Osteoblast (primary cell): ENCODE measurements at places on chromosomes 6 and 20. TPM values are rescaled to one million over a fixed set of nuclear protein-coding genes. Genes with fewer than 3 reads are reported as not detected.

Gene RBBP8NL
- not detected in 2 replicates for total RNA-seq

Gene RAET1L
- not detected in 2 replicates for total RNA-seq

Gene SCUBE3
- total RNA-seq, result 30.4 and 62.5 TPM in 2 replicates

Gene KIF13A
- total RNA-seq, result 61.5 and 90.5 TPM in 2 replicates

Gene MTFR2
- total RNA-seq, result 0.72 and 1.5 TPM in 2 replicates

Gene NXT1
- 12.7 and 18.5 TPM in 2 replicates for total RNA-seq

Gene GATA5
- not detected in 2 replicates for total RNA-seq

Gene CST2
- total RNA-seq, result not detected in 2 replicates

Gene BCAS1
- total RNA-seq, result under 0.01 TPM in 1 of 2 replicates, not detected in the other

Gene FAXC
- 0.88 and 1.1 TPM in 2 replicates for total RNA-seq

Gene PRICKLE4
- total RNA-seq, result 0.59 TPM in 1 of 2 replicates, not detected in the other

Gene CDKN1A
- 456 and 461 TPM in 2 replicates for total RNA-seq

Gene TMEM14C
- total RNA-seq, result 131 and 155 TPM in 2 replicates

Gene COL20A1
- total RNA-seq, result not detected in 2 replicates

Gene SYNDIG1
- 2.2 and 3.2 TPM in 2 replicates for total RNA-seq

Gene CYP24A1
- total RNA-seq, result not detected in 2 replicates

Gene C6orf58
- under 0.01 TPM in 1 of 2 replicates, not detected in the other for total RNA-seq

Gene SNX3
- total RNA-seq, result 161 and 164 TPM in 2 replicates

Gene KIF25
- not detected in 2 replicates for total RNA-seq

GRCh38 chr6:140062043-140063020, 687.9 kb upstream of the CITED2 start:
- DNase-seq, result peak; percentile 76
- H3K27ac ChIP-seq, result peak overlapping the region; percentile 92
- no peaks in the 10 kb centered on the region for H3K36me3 ChIP-seq
- H3K4me1 ChIP-seq, result peaks cover 26% of the 10 kb centered on the region
- no peak overlapping the region for H3K4me3 ChIP-seq

GRCh38 chr6:42275376-42276033, 57.8 kb upstream of the MRPS10 start:
- H3K36me3 ChIP-seq, result no peaks in the 10 kb centered on the region
- peaks cover 30% of the 10 kb centered on the region for H3K4me1 ChIP-seq
- H3K4me3 ChIP-seq, result no peak overlapping the region
- H3K27me3 ChIP-seq, result no peaks in the 10 kb centered on the region

- no peaks in the 10 kb centered on the region for H3K36me3 ChIP-seq
- no peak for DNase-seq
- H3K4me3 ChIP-seq, result no peak overlapping the region
- H3K27me3 ChIP-seq, result no peaks in the 10 kb centered on the region
- no peak overlapping the region for H3K27ac ChIP-seq
Measured at GRCh38 chr6:141413196-141413595, 719.5 kb upstream of the GJE1 start.

- no peaks in the 10 kb centered on the region for H3K27me3 ChIP-seq
- H3K36me3 ChIP-seq, result no peaks in the 10 kb centered on the region
- H3K27ac ChIP-seq, result no peak overlapping the region
Measured at GRCh38 chr6:44737341-44737740, 349.8 kb downstream of the CDC5L start.

- DNase-seq, result peak; percentile 95
- H3K4me1 ChIP-seq, result peaks cover 39% of the 10 kb centered on the region
- peak overlapping the region; percentile 62 for H3K4me3 ChIP-seq
- no peaks in the 10 kb centered on the region for H3K27me3 ChIP-seq
- peak overlapping the region; percentile 98 for H3K27ac ChIP-seq
Measured at GRCh38 chr6:149032599-149033405, 284.7 kb upstream of the TAB2 start.

GRCh38 chr20:32453467-32454163, 95.5 kb downstream of the ASXL1 start:
- peak; percentile 68 for DNase-seq
- no peak overlapping the region for H3K4me3 ChIP-seq
- H3K36me3 ChIP-seq, result peaks cover 28% of the 10 kb centered on the region
- H3K27me3 ChIP-seq, result no peaks in the 10 kb centered on the region

DNA sequence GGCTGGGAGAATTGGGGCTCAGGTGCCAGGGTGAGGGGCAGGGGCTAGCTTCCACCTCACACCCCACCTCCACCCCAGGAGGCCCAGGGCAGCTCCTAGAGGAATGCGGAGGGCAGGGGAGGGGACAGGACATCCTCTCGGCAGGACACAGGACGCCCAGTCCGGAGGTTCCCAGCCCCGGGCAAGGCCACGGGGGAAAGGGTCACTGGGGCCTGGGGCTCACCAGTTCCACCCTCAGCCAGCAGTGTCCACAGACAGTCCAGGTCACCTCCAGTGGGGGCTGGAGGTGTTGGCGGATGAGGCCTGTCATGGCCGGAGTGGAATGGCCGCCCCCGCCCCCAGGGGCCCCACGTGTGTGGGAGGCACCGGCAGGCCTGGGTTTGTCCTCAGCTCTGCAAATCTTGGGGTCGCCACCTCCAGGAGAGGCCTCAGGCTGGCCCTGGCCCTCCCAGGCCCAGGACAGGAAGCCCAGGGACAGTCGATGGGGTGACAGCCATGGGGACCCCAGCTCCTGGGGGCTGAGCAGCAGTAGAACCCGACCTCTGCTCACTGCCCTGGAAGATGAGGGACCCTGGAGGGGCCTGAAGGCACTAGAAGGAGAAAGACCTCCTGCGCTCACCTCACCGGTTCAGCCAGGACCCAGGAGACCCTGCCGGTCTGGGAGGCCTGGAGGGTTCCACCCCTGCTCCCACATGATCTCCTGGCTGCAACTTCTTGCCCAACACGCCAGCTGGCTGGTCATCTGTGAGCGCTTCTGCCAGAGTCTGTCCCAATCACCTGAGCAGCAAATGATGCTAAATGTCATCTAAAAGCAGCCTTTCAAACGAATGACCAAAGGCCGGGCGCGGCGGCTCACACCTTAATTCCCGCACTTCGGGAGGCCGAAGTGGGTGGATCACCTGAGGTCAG, 13.0 kb upstream of the ABHD16B start:
- no peak overlapping the region for H3K27ac ChIP-seq
- DNase-seq, result peak; percentile 84
- H3K36me3 ChIP-seq, result no peaks in the 10 kb centered on the region
- H3K27me3 ChIP-seq, result peaks cover 17% of the 10 kb centered on the region
- no peak overlapping the region for H3K4me3 ChIP-seq

- H3K27me3 ChIP-seq, result no peaks in the 10 kb centered on the region
- peaks cover 31% of the 10 kb centered on the region for H3K4me1 ChIP-seq
- H3K36me3 ChIP-seq, result no peaks in the 10 kb centered on the region
- DNase-seq, result no peak
Measured at GRCh38 chr6:1817033-1817761, 207.5 kb downstream of the FOXC1 start.

DNA sequence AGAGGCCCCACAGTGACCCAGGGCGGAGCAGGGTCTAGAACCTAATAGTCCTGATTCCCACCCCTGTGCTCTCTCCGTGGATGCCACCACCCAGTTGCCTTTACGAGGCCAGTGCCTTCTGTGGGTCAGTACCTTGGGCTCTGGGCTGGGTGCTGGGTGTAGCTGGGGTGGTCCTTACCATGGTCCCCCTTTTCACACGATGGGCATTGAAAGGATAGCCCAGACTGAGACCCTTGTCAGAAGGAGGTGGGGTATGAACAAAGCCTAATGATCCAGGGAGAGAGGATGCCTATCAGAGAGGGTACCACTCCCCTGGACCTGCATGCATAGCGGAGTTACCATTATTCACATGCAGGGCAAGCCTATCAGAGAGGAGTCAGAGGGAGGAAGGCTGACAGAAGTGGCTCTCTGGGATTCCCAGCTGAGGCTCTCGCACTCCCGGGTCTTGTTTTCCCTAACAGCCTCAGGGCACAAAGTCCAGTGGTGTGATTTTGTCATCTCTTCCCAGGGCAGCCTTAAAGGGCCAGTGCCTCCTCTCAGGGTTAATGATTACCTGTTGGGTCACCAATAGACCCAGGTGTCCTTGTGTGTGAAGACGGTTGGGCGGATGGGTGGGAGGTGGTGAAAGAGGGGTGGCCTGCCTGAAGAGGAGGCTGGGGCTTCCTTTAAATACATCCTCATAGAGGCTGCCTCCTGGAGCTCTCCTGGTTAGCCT, 36.2 kb downstream of the VEGFA start:
- H3K36me3 ChIP-seq, result no peaks in the 10 kb centered on the region
- no peak for DNase-seq
- H3K27ac ChIP-seq, result no peak overlapping the region
- no peak overlapping the region for H3K4me3 ChIP-seq
- H3K27me3 ChIP-seq, result no peaks in the 10 kb centered on the region

DNA sequence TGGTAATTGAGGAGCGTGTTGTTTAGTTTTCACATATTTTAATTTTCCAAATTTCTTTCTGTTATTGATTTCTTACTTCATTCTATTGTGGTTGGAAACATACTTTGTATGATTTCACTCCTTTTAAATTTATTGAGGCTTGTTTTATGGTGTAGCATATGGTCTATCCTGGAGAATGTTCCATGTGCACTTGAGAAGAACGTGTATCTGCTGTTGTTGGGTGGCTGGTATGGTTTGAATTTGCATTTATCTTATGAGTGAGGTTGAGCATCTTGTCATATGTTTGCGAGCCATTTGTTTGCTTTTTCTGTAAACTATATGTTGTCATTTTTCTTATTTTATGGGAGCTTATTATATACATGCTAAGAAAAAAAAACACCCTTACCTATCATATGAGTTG, 26.5 kb downstream of the SRC start:
- peaks cover 12% of the 10 kb centered on the region for H3K36me3 ChIP-seq
- H3K27me3 ChIP-seq, result no peaks in the 10 kb centered on the region
- H3K4me1 ChIP-seq, result no peaks in the 10 kb centered on the region
- H3K27ac ChIP-seq, result no peak overlapping the region
- DNase-seq, result no peak

- no peaks in the 10 kb centered on the region for H3K36me3 ChIP-seq
- H3K4me3 ChIP-seq, result no peak overlapping the region
- DNase-seq, result no peak
- H3K4me1 ChIP-seq, result no peaks in the 10 kb centered on the region
Measured at GRCh38 chr6:94389218-94389617, 969.9 kb upstream of the EPHA7 start.

DNA sequence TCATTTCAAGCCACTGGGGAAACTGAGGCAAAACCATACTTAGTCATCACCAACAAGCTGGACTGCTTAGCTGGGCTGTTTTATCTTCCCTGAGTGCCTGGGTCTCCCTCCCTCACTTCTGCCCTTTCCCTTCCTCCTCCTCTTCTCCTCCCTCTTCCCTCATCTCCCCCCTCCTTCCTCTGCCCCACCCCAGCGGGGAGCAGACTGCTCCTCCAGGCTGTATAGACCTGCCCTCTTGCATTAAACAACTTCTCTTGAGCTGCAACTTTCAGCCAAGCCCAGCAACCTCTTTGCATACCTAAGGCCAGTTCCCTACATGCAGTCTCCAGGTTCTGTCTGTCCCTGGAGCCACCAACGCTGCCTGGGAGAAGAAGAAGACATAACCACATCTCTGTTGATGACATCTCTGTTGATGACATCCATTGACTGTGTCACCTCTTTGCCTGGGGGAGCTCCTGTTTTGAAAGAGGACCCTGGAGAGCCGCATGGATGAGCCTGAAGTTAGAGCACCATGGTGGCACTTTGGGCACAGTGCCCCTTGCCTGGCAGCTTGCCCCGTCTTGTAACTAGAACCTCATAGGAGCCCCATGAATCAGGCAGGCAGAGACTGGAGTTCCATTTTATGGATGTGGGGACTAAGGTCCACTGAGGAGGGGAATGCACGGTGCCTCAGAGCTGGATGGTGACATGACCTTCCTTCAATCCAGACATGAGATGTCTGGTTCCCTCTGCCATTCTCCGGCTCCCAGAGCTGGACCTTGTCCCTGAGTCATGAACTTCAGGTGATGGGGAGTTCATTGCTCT, 7.8 kb upstream of the BPIFB6 start:
- no peaks in the 10 kb centered on the region for H3K27me3 ChIP-seq
- DNase-seq, result peak; percentile 56
- no peak overlapping the region for H3K27ac ChIP-seq

- no peak for DNase-seq
- H3K27me3 ChIP-seq, result no peaks in the 10 kb centered on the region
- H3K4me1 ChIP-seq, result peaks cover 37% of the 10 kb centered on the region
- peak overlapping the region; percentile 96 for H3K4me3 ChIP-seq
- H3K36me3 ChIP-seq, result peaks cover 2% of the 10 kb centered on the region
- peak overlapping the region; percentile 52 for H3K27ac ChIP-seq
Measured at GRCh38 chr6:90584636-90585255, 2.1 kb downstream of the MAP3K7 start.

DNA sequence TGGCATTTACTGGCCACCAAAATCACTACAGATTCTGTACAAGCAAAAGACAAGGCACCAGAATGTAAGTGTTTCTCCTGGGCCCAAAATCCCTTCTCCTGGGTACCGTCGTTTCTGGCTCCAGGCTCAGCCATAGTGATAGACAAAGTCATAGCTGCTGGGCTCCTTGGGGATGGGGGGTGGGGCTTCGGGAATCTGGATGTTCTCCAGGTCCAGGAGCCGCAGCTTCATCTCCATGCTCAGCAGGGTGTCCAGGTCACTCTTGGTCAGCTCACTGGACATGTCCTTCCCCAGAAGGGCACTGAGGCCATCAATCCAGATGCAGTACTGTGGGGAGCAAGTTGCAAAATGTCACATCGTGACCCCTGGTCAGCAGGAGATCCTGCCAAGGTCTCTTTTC, 39.2 kb downstream of the ELMO2 start:
- H3K4me1 ChIP-seq, result peaks cover 35% of the 10 kb centered on the region
- H3K27me3 ChIP-seq, result no peaks in the 10 kb centered on the region
- peak; percentile 59 for DNase-seq
- H3K4me3 ChIP-seq, result no peak overlapping the region

DNA sequence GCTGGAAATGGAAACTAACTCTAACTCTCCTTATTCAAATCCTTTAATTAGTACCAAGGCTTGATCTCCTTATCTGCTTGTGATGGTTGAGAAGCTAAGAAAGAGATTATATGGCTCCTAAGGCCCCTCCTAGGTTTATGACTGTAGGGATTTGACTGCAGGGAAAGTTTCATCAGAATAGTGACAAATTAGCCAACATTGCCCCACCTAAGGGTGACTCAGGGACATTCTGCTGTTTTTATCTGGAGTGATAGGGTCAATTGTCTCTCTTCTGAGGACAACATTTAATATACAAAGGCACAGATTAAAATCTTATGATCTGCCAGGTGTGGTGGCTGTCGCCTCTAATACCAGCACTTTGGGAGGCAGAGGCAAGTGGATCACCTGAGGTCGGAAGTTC, 138.1 kb upstream of the MARCKS start:
- H3K27ac ChIP-seq, result peak overlapping the region; percentile 40
- H3K4me3 ChIP-seq, result no peak overlapping the region
- no peaks in the 10 kb centered on the region for H3K36me3 ChIP-seq

DNA sequence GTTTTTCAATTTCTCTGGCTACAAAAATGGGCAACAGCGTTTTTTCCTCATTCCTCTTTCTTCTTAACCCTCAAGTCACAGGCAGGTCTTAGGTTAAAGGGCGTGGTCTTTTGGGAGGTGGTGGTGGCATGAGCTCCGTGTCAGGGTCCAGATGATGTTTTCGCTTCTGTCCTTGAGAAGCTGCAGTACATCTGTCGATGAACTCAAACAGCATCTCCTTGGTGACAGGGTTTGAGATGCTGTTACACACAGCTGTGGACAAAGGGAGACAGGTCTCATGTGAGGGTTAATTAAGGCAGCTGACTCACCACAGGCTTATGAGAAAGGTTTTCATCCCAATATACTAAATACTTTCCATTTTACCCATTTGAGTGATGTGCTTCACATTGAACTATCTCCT, 350.8 kb downstream of the RNGTT start:
- H3K4me1 ChIP-seq, result no peaks in the 10 kb centered on the region
- peaks cover 4% of the 10 kb centered on the region for H3K36me3 ChIP-seq
- no peak overlapping the region for H3K27ac ChIP-seq
- H3K27me3 ChIP-seq, result no peaks in the 10 kb centered on the region
- H3K4me3 ChIP-seq, result no peak overlapping the region
- no peak for DNase-seq

GRCh38 chr6:83258517-83258916, 65.4 kb downstream of the RWDD2A start:
- no peak overlapping the region for H3K27ac ChIP-seq
- H3K27me3 ChIP-seq, result no peaks in the 10 kb centered on the region
- DNase-seq, result no peak
- H3K4me3 ChIP-seq, result no peak overlapping the region
- H3K36me3 ChIP-seq, result no peaks in the 10 kb centered on the region
- H3K4me1 ChIP-seq, result peaks cover 5% of the 10 kb centered on the region
